Stimulated activated CD8-positive, alpha-beta memory T cell treated with anti-CD3 and anti-CD28 coated beads, Interleukin-15, amount 100 ng/mL, for 4 hours (primary cell): ENCODE measurements at places on chromosomes 1 and 21.
A peak's percentile ranks its signal among the peaks of the same experiment; 100 is the strongest.

DNA sequence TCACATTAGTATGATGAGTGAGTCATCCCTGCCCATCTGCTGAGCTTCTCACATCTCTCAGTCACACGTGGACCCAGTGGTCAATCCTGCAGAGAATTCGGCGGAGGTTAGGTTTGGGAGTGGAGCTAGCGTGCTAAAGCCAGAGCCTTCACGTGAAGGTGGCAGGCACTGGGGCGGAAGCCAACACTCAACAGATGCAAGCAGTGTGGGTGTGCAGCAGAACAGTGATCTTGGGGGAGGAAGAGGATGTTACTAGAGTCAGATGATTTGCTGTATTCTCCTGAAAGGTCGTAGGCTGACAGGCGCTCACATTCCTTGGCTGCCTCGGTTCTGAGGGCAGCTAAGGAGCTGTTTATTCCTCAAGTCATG is 6.7 kb downstream of the C1orf115 start:
- no peak for DNase-seq

DNA sequence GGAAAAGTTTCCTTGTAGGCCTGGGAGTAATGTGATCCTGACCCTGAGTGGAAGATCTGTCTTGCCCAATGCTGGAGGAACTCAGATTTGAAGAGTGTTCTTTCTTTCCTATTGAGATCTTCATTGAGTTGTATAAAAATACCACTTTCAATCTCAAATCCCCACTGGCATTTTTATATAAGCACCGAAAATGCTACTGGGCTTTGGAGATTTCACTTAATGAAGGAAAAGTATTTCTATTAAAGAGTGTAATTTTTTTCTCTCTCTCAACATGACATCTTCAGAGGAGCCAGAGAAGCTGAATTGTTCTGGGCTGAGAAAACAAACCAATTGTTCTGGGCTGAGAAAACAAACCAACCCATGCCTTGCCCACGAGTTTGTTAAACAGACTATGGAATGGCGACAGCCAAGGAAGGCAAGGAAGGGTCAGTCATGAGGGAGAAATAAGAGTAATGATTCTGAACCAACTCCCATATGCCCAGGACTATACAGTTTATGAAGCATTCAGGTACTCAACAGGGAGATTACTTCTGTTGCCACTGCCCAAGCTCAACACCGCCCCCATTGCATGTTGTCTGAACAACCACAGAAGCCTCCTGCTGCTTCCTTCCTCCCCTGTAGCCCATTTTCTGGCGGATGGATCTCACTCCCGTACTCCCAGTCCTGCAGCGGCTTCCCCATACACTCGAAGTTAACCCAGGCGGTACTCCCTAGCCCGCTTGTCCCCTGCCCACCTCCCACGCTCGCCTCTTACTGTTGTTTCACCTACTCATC is 103.2 kb downstream of the BEND5 start:
- no peak for DNase-seq

- DNase-seq = no peak
Observed at GRCh38 chr1:10575616-10576015, 100.9 kb downstream of the PEX14 start.

- no peak for DNase-seq
Observed at GRCh38 chr1:172084876-172085275, 243.6 kb downstream of the DNM3 start.

DNA sequence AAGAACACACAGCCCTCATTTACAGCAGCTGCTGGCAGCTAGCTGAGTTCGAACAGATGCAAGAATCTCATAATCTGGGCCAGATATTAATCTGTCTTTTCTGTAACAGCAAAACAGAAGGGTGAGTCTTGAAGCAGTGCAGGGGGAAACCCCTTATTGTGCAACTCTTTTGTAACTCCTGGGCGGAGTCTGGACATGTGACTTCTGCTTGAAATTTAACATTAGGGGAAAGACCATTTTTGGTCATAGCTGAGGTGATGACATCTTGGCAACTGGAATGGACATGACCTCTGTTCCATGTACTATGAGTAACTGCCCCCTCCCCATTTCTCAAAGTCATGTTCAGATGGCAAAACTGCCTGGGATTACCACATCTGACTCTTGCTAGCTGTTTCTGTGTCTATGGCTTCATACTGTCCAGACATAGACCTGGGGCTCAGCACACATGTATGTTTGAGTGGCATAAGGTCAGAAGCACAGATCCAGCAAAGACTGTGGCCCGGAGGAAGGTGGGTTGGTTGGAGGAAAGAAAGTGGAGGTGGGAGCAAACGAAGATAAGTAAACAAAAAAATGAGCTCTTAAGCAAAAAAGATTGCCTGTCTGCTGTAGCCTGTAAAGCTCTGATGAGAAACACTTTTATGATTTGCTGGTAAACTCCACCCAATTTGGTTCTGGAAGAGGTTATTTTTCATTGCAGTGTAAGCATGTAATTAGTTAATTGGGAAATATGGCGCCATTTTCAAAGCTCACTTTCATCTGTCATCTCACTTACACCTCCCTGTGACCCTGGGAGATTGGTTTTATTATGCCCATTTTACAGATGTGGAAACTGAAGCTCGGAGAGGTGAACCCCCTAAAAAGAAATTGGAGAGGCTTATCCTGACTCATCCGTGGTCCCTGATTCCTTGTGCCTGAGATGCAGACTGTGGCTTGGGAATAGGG is 26.1 kb downstream of the ETS2 start:
- DNase-seq = peak; percentile 10

GRCh38 chr1:161941726-161942436 is 81.8 kb downstream of the OLFML2B start:
- DNase-seq = no peak

- DNase-seq = no peak
Observed at GRCh38 chr1:221675880-221676800, 65.7 kb downstream of the DUSP10 start.

DNA sequence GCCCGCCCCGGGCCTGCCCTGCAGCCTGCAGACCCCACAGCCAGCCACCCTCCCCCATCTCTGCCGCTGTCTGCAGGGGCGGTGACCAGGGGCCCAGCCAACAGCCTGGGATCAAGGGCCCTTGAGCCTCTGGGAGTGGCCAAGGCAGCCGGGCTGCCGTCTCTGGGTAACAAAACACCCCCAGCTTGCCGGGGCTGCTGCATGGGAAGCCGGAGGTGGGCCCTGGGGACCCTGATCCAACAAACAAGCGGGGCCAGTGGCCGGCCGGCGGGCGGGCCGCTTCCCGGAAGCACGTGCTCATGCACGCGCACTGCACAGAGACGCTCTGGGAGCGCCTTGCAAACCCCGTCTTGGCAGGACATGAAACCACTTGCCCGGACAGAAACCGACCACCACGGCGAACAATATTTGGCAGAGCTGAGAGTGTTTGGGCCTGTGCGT is 13.2 kb downstream of the MEGF6 start:
- DNase-seq = no peak

- DNase-seq = no peak
Observed at GRCh38 chr1:179278920-179279319, 14.7 kb upstream of the SOAT1 start.

DNA sequence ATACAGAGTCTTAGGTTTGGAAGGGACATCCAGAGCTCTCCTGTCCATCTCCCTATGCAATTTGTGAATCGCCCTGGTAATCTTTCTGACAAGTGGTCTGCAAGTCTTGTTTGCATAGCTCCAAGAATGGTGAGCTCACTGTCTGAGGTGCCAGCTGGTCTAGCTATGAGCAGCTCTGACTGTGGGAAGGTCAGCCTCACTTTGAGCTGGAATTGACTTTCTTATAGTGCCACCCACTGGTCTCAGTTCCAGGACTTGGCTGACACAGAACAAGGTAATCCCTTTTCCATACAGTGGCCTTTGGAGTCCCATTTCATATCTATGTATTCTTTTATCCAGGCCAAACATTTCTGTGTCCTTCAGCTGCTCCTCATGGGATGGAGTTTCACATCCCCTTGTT is 95.6 kb upstream of the C8B start:
- DNase-seq = no peak
